GM12892 (cell line): ENCODE measurements at places on chromosomes 12 and 14.

GRCh38 chr14:81485372-81485771 is 48.3 kb downstream of the SEL1L start:
- no peak for DNase-seq

DNA sequence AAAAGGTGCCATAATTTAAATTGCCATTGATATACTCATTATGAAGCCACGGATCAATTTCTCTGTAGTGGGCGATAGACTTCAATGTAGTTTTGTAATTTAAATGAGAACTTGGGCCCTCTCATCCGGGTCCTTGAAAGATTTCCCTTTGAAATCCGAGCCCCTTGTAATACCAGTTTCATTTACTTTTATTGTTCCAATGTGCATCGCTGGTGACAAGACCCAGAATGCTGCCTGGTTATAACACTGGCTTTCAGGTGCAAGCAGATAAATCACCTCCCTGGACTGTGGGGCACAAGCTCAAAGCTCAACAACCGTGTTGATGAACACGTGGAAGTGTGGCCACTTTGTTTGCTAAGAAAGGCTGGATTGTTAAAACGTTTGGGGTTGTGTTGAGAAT is 68.9 kb upstream of the FZD10 start:
- DNase-seq = no peak

DNA sequence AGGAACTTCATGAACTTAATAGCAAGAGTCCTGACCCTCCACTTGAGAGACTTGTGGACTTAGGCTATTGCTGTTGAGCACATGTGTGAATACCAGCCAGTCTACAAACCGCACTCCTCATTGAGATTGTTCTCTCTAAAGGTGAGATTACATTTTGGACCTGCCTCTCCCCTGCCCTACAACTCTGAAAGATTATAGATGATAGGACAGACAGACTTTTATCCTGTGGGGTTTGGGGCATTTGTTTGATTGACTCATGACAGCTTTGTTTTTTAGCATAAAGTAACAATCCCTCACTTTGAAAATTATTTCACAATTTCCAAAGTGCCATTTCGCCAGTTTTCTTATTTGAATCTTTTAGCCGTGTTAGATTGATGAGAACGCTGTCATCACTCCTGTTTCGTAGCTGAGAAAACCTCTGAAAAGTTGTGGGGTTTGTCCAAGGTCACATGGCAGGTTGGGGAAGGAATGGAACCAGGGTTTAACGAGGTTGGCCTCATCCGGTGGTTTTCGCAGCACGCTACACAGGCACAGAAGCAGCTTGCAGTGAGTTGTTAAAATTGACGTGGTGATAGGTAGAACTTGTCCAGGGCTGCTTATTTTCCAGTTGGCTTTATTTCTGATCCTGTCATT is 836 bp downstream of the EVL start:
- no peak for DNase-seq

DNA sequence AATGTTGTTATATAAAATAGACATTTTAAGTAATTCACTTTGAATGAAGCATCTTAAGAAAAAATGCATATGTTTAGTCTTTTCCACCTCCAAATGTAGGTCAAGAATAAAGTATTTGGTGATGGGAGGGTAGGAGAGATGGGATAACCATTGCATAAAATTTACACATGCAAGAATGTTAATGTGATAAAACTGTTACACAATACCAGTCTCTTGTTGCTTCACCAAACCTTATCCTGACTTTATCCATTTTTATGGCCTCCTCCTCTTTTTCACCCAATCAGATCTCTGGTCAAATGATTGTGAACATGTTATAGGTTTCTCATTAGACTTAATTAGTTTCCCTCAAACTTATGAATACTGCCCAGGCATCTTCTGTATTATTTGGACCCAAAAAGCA is 994.5 kb upstream of the FLRT2 start:
- no peak for DNase-seq

DNA sequence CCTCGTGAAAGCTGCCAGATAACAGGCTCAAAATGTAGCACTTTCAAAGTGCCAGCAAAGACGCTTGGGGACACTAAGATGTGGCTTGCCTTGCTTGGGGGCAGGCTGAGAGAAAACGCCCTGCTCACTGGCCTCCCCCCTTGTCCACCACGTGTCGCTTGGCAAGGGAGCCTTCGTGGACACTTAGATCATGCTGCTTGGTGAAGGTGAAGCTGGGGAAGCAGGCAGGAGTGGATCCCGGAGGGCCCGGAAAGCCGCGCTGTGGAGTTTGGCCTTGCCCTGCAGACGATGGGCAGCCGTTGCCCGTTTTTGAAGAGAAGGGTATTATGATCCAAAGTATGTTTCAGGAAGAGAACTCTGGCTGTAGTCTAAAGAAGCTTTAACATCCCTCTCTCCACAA is 53.4 kb upstream of the BDKRB2 start:
- DNase-seq = no peak

GRCh38 chr12:23472329-23472971 is 477.0 kb downstream of the SOX5 start:
- no peak for DNase-seq

DNA sequence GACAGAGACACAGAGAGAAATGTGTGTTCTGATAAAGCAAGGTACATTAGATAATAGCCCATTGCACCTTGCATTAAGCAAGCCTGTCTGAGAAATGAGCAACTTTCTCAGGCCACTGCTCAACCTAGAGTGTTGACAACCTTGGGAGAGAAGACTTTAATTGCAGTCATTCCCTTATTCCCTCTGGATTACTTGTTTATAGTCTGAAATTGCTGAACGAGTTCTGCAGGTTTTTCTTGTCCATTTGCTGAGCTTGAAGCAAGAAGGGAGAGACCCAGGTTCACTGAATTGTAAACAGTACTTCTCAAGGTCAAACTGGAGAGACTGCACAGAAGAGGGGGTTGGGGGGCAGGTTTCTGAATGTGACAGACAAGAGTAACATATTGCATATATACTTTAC is 159.4 kb upstream of the PLEKHG7 start:
- no peak for DNase-seq

GRCh38 chr14:105711841-105712460 is 185.6 kb downstream of the TMEM121 start:
- DNase-seq = no peak

DNA sequence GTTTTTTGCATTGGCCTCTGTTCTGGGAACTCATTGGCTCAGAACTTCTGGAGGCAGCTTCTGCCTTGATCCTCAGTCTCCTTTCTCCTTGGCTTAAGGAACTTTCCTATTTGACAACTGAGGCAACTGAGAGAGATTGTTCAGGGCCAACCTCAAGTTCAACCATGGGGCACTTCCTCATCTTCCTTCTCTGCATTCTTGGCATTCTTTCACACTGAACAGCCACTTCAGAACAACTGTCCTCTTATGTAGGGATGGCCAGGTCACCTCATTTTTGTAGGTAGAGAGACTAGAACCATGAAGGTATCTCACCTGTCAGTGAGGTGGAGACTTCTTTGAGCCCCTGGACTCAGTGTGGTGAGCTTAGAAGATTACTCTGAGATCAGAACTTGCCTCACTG is 63.0 kb upstream of the NRXN3 start:
- no peak for DNase-seq

DNA sequence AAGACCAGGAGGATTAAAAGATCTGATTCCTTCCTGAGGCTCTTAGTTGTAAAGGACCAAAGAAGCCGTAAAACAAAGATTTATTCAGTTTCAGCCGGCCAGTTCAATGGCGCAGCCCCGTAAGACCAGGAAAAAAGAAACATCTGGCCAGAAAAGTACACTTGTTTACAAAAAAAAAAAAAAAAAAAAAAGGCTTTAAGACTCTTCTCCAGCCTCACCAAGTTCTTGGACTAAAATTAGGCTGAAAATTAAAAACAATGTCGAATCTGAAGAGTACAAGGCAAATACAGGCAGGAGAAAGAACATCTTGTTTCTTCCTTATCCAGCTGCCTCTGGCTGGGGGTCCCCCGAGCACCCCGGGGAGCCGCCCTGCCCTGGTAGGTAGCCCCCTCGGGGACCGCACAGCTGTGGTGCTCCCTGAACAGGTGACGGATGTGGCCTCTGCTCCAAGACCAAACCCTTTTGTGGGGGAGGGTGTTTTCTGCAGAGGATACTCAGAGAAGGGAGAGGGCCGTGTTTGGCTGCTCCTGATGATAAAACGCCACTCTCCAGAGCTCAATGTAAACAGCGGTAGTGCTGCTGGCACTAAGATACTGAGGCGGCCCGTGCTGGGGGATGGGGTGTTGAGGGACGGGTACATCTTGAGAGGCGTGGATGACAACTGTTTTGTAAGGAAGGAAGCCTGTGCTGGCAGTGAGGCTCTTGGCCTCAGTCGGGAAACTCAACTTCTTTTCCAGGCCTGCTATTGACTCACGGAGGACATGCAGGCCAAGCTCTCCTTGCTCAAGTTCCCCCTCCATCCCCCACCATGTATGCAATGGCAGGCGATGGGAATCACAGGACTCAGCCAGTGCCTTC is 201.0 kb upstream of the DIO3 start:
- DNase-seq = no peak
